ENCODE measurements at places on chromosomes 2 and 18. TPM values are rescaled to one million over a fixed set of nuclear protein-coding genes. Genes with fewer than 3 reads are reported as not detected.

- no peak for DNase-seq
Measured at GRCh38 chr2:174888146-174888545, 117.0 kb downstream of the CHN1 start.

DNA sequence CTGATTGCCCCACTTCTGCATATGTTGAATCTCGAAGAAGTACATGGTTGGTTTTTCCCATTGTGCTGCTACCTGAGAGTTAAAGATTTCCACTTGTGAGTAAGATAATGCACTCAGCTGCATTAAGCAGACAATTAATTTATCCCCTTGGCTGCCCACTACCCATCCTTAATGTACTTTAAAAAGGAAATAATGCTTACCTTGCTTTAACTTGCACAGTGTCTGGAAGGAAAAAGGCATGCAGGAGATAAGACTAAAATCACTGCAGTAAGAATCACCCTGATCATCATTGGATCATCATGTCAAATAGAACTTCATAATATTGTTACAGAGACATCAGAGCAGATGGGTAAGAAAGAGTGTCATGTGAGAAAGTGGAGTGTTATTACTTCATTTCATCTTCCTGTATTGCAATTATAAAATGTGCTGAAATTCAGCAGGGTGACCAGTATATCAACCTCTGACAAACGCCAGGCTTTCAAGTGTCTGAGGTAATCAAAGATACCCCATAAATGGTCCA, 207.3 kb upstream of the PIK3C3 start:
- DNase-seq: no peak

- no peak for DNase-seq
Measured at GRCh38 chr18:51425475-51425874, 228.0 kb upstream of the MEX3C start.

- no peak for DNase-seq
Measured at GRCh38 chr2:168155046-168155445, 92.3 kb downstream of the STK39 start.

DNA sequence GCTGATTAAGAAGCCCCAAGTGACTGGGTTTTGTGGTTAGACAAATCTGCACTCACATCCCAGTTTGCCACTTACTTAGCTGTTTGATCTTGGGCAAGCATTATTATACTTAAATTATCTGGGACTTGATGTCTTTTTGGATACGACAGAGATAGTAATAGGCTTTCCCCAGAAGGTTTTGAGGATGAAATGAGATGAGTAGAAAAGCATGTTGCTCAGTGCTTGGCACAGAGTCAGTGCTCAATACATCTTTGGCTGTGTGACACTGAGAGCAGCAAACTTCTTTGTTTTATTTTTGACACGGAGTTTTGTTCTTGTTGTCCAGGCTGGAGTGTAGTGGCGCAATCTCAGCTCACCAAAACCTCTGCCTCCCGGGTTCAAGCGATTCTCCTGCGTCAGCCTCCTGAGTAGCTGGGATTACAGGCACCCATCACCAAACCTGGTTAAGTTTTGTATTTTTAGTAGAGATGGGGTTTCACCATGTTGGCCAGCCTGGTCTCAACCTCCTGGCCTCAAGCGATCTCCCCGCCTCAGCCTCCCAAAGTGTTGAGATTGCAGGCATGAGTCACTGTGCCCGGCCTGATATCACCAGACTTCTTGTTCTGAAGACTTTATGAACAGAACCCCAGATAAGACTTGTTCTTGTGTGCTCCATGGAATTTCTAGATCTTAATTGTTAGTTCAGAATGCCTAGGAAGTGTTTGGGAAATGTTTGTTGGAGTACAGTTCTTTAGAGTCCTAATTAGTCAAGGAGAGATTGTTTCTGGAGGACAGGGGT, 521.2 kb downstream of the SLC4A3 start:
- no peak for DNase-seq

DNA sequence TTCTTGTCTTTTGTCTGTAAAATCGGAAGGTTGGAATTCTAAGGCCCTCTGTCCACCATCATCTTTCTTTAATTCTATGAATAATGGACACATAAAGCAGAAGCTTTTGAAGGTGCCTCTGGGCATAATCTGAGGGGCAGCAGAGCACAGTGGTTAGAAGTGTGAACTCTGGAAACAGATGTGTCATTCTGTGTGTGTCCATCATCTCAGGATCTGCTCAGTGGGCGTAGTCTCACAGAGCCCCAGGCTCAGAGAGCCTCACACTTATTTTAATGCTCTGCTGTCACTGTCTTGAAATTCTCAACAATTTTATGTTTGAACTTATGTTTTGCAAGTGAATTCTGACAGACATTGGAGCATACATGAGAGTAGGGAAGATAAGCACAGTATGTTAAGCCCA, 31.0 kb upstream of the CCDC93 start:
- no peak for DNase-seq

GRCh38 chr2:1650085-1650872, 94.0 kb downstream of the PXDN start:
- DNase-seq: no peak

- no peak for DNase-seq
Measured at GRCh38 chr2:170827841-170828532, 11.3 kb downstream of the GAD1 start.

- DNase-seq: peak; percentile 67
Measured at GRCh38 chr2:100242891-100243619, 79.2 kb downstream of the LONRF2 start.

GRCh38 chr2:159895258-159896065, 97.5 kb upstream of the CD302 start:
- no peak for DNase-seq

DNA sequence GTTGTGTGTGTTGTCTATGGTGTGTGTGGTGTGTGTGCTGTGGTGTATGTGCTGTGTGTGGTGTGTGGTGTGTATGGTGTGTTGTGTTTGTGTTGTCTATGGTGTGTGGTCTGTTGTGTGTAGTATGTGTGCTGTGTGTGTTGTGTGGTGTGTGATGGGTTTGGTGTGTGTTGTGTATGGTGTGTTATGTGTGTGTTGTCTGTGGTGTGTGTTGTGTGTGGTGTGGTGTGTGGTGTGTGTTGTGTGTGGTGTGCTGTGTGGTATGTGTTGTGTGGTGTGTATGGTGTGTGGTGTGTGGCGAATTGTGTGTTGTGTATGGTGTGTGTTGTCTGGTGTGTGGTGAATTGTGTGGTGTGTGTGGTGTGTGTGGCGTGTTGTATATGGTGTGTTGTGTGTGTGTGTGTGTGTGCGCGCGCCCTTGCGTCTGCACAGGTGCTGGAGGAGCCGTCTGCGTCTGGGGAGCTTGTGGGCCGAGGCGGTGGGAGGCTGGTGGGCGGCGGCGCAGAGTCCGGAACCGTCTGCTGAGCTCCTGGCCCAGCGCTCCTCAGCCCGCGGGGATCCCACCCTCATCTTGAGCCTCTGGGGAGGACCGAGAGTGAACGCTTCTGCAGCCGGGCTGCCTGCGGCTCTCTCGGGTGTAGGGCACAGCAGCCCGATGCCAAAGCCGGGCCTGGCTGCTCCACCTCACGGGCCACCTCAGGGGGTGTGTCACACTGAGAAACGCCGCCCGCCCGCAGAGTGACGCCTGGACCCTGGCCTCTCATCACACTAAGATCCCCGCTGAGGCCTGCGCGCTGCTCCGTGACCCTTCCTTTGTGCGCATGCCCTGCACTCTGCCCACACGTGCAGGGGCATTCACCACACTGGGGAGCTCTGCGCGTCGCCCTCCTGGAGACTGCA, 8.8 kb upstream of the ADI1 start:
- DNase-seq: no peak

GRCh38 chr2:241481687-241482086, 26.7 kb downstream of the STK25 start:
- no peak for DNase-seq

MMADHC gene
- total RNA-seq: 69.6 TPM

BOLL gene
- not detected for total RNA-seq

DPP10 gene
- not detected for total RNA-seq

Data from activated B cell treated with CpG ODN at 0.5 μM for 24 hours (primary cell).